ENCODE measurements at places on chromosomes 4 and X.

- DNase-seq: no peak
- no peak overlapping the region for H3K27ac ChIP-seq
- peaks cover 34% of the 10 kb centered on the region for H3K4me1 ChIP-seq
- H3K27me3 ChIP-seq: peaks cover 59% of the 10 kb centered on the region
- H3K4me3 ChIP-seq: peak overlapping the region; percentile 67
- H3K36me3 ChIP-seq: no peaks in the 10 kb centered on the region
Observed at GRCh38 chr4:7194251-7195140, 2.2 kb downstream of the SORCS2 start.

DNA sequence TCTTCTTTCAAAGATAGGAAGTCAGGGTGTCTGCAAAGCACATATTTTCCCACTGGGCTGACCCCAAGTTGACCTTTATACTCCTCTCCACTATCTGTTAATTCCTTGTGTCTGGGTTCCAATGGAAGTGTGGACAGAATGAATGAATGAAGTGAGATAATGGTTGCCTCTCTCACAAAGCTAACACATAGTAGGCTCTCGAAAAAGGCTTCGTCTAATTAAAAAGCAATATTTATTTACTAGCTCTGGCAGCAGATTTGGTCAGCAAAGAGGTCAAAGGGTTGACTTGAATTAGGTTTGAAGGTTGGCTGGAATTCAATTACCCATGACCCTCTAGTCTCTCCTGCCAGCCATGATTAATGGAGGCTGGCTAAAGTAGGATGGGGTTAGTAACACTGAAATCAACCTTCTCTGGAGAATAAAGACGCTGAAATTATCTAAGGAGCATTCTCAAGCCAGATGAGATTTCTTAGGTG, 280.3 kb upstream of the KLF3 start:
- no peaks in the 10 kb centered on the region for H3K36me3 ChIP-seq
- no peak overlapping the region for H3K27ac ChIP-seq
- H3K27me3 ChIP-seq: no peaks in the 10 kb centered on the region
- no peak overlapping the region for H3K4me3 ChIP-seq
- no peak for DNase-seq
- peaks cover 43% of the 10 kb centered on the region for H3K4me1 ChIP-seq

DNA sequence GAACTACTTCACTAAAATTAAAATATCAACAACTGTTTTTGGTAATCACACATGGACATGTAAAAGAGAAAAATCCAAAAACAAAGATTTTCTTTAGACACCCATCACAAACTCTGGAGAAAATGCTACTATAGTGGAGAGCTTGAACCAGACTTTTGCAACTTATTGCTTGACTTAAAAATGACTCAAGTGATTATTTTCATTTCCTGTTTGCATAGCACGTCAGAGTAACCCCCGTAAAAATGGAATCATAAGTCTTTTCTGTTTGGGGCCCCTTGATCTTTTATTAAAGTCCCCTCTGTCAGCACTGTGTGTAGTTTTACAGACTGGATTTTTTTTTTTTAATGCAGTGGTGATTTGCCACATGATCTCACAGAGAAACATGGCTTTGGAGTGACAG, 79.5 kb downstream of the PRKG2 start:
- peaks cover 2% of the 10 kb centered on the region for H3K27me3 ChIP-seq
- peaks cover 3% of the 10 kb centered on the region for H3K36me3 ChIP-seq
- DNase-seq: no peak
- no peak overlapping the region for H3K4me3 ChIP-seq
- no peak overlapping the region for H3K27ac ChIP-seq

- DNase-seq: no peak
- H3K4me3 ChIP-seq: no peak overlapping the region
- no peaks in the 10 kb centered on the region for H3K27me3 ChIP-seq
- H3K36me3 ChIP-seq: no peaks in the 10 kb centered on the region
- H3K27ac ChIP-seq: no peak overlapping the region
- H3K4me1 ChIP-seq: no peaks in the 10 kb centered on the region
Observed at GRCh38 chr4:69640289-69640688, 847 bp upstream of the UGT2A2 start.

DNA sequence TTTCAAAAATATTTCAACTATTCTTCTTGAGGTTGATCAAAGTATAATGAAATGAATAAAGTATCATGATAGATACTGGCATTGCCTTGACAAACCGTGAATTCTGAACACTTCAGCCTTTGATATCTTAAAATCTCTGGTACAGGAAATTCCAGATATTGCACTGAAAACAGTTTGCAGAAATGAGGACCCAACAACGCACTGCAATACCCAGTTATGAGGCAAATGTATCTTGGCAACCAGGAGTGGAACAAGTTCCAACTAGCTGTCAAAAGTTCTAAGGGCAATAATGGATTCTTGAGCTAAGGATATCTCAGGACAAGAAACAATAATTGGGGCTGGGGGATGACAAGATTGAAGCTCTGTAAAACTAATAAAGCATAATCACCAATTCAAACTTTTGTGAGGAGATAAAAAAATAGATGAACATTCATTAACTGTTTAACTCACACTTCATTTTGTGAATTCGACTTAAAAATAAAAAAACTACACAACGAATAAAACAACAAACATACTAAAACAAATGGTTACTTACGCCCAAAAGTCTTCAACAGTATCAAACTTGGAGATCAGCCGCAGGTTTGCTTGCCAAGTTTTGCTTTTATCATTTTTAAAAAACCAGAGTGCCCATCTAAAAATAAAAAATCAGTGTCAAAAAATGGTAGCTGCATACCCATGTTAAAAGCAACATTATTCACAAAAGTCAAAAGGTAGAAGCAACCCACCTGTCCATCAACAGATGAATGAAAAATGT, 38.1 kb downstream of the EIF4E start:
- no peak for DNase-seq
- no peaks in the 10 kb centered on the region for H3K27me3 ChIP-seq
- H3K36me3 ChIP-seq: peaks cover 51% of the 10 kb centered on the region
- no peak overlapping the region for H3K27ac ChIP-seq
